ENCODE measurements at places on chromosomes 2 and 18. TPM values are rescaled to one million over a fixed set of nuclear protein-coding genes. Genes with fewer than 3 reads are reported as not detected.

DNA sequence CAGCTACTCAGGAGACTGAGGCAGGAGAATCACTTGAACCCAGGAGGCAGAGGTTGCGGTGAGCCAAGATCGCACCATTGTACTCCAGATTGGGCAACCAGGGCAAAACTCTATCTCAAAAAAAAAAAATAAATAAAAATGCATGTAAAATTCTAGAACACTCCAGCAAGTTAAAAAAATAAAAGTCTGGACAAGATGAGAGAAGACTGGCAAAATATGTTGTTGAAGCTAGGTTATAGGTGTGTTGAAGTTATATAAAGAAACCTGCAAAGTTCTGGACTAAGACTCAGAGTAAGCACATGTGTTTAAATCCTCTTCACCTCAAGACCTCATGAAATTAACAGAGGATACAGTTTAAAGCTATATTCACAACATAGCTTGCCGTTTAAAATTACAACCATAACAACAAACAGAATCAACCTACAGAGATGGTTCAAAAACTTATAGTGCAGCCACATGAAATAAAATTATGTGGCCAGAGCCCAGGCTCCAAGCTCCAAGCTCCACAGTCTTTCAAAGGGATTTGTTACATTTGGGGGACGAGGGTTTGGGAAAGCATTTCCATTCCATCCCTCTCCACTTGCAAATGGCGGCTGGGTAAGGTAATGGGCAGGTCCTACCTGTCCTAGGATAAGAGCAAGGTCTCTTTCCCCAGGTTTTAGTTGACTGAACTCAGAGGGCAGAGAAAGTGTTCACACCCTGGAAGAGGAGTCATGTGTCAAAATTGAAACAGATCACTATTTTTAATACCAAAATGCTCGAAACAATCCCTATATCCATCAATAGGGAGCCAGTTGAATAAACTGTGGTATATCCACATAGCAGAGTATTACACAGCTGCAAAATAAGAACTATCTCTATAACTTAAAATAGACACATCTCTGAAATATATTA is 59.9 kb upstream of the MYCN start:
- no peak for DNase-seq

COL5A2 gene
- 0.55 TPM for total RNA-seq

STEAP3 gene
- 26.3 TPM for total RNA-seq

DNA sequence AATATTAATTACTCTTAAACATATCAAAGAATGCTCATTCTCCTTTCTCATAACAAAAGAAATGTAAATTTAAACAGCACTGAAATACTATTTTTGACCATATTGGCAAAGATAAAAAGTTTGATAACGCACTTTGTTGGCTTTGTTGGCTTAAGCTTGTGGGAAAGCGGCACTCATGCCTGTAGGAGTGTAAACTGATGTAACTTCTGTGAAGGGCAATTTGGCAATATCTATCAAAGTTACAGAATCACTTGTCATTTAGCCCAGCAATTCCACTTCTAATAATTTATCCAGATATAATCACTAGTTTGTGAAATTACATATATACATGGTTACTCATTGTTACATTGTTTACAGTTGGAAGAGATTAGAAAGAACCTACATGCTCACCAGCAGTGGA is 311.8 kb upstream of the STON1 start:
- DNase-seq, result no peak

GRCh38 chr2:45212953-45213635 is 203.8 kb upstream of the SIX2 start:
- DNase-seq, result no peak

LOXL3 gene
- total RNA-seq, result 3.1 TPM

DNA sequence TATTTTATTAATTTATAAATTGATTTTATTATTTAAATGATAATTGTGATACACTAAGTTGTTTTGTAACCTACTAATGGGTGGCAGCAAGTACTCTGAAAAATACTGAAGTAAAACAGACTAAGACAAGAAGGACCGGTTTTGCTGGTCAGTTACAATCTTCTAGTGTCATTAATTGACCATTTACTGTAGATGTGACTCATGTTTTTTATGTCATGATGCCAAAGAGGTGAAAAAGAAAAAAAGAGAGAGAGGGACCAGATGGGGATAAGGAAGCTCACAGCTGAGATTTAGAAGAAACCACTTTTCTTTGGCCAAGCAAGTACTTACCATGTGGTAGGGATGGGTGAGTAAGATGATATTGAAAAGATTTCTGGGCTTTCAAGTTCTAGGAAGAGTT is 955.8 kb upstream of the LRRTM1 start:
- no peak for DNase-seq
